ENCODE measurements at places on chromosomes 13 and 19.

DNA sequence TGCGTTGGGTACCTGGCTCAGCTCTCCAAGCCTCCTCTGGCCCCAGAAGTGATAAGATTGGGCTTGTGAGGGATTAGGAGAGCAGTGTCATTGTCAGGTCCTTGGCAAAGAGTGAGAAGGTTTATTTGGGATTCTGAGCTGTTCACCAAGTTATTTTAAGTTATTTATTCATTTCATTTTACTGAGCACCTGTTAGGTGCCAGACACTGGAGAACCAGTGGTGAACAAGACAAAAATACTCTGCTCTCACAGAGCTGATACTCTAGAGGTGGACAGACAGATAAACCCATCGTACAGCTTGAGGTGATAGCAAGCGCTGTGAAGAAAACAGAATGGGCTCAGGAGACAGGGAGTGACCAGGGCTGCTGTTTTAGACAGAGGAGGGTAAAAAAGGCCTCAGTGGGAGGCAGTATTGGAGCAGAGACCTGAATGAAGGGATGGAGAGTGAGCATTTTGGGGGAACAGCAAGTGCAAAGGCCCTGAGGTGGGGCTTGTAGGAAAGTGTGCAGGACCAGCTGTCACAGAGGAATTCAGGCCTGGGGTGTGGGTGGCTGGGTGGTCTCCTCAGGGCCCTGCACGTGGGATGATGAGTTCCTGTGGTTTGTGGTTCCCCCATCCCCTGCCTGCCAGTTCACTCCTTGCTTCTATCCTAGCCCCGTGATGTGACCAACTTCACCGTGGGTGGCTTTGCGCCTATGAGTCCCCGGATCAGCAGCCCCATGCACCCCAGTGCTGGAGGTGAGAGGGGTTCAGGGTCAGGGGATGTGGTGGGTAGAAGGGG, 8.7 kb upstream of the TIMM50 start:
- DNase-seq: no peak

- DNase-seq: peak; percentile 79
Measured at GRCh38 chr13:40445557-40445990, 220.9 kb downstream of the FOXO1 start.

DNA sequence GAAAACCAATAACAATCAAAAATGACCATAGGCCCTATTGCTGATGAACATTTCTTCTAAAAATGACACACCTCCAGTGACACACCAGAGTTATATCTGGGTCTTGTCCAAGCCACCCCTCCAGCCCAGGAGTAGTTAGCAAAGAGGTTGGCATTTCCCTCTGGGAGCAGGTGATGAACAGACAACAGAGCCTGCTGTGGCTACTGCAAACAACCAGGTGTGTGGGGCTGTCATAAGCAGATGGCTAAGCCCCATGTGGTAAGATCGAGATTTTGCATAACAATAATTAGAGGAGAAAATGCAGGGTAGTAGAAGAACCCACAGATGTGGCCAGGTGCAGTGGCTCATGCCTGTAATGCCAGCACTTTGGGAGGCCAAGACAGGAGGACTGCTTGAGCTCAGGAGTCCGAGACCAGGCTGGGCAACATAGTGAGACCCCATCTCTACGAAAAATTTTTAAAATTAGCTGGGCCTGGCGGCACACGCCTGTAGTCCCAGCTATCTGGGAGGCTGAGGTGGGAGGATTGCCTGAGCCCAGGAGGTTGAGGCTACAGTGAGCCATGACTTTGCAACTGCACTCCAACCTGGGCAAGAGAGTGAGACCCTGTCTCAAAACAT, 5.0 kb downstream of the XRCC1 start:
- no peak for DNase-seq

GRCh38 chr13:79909644-79910043, 428.7 kb downstream of the NDFIP2 start:
- no peak for DNase-seq

GRCh38 chr13:42883771-42884467, 102.5 kb downstream of the FAM216B start:
- no peak for DNase-seq

GRCh38 chr13:95822303-95822702, 145.4 kb downstream of the DNAJC3 start:
- no peak for DNase-seq

DNA sequence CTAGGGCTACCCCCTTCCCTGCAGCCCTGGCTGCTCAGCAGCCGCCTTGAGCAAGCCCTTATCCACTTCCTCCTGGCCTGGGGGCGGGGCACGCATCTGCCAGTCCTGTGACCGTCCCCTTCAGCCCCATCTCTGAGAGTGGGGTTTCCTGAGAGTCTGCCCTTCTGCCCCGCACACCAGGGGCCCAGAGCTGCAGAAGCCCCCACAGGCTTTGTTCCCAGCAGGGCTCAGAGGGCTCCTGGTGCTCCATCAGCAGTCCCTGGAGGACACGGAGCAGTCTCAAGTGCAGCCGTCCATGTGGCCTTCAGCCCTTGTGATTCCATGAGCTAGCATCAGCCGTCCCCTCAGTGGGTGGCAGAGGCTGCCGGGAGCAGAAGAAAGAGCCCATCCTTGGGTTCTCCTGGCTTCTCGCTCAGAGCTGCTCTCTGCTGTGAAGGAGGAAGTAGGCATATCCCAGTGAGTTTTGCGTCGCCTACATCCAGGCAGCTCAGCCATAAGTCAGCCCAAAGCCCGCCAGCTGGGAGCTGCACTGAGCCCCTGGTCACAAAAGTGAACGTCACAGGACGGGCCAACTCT, 16.3 kb downstream of the MYO9B start:
- peak; percentile 40 for DNase-seq

Measured in GM19239 (cell line).